Activated T-cell treated with anti-CD3 and anti-CD28 coated beads, Interleukin-2, amount 50 U/mL, for 72 hours (primary cell): ENCODE measurements at places on chromosomes 3 and 15. TPM values are rescaled to one million over a fixed set of nuclear protein-coding genes. Genes with fewer than 3 reads are reported as not detected.

DNA sequence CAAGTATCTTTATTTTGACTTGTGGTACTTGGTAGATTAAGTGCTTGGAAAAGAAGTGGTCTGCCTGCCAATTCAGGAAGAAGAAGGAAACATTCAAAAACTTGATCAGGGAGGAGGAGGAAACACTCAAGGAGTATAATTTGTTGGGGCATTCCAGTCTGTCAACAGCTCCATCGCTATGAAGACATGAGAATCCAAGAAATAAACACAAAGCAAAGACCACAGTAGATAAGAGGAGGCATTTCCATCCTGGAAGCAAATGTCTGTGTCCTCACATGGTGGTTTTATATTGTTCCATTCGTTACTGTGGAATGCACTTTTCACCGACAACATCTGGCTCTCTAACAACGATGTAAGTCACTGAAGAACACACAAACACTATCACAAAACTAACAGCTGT lies 176.1 kb upstream of the FRMD4B start:
- no peak for DNase-seq
- H3K4me3 ChIP-seq, result no peak overlapping the region
- no peaks in the 10 kb centered on the region for H3K4me1 ChIP-seq
- H3K36me3 ChIP-seq, result no peaks in the 10 kb centered on the region
- H3K27ac ChIP-seq, result no peak overlapping the region
- H3K27me3 ChIP-seq, result peaks cover 8% of the 10 kb centered on the region

Gene GANC
- total RNA-seq, result 27.3 TPM

GRCh38 chr3:53740956-53741355 lies 105.3 kb downstream of the CHDH start:
- no peaks in the 10 kb centered on the region for H3K36me3 ChIP-seq

- no peak overlapping the region for H3K27ac ChIP-seq
- no peaks in the 10 kb centered on the region for H3K36me3 ChIP-seq
- H3K4me1 ChIP-seq, result no peaks in the 10 kb centered on the region
- no peak overlapping the region for H3K4me3 ChIP-seq
- peaks cover 3% of the 10 kb centered on the region for H3K27me3 ChIP-seq
- no peak for DNase-seq
These were observed 344.8 kb downstream of the ERC2 start for GRCh38 chr3:56123487-56123886.

DNA sequence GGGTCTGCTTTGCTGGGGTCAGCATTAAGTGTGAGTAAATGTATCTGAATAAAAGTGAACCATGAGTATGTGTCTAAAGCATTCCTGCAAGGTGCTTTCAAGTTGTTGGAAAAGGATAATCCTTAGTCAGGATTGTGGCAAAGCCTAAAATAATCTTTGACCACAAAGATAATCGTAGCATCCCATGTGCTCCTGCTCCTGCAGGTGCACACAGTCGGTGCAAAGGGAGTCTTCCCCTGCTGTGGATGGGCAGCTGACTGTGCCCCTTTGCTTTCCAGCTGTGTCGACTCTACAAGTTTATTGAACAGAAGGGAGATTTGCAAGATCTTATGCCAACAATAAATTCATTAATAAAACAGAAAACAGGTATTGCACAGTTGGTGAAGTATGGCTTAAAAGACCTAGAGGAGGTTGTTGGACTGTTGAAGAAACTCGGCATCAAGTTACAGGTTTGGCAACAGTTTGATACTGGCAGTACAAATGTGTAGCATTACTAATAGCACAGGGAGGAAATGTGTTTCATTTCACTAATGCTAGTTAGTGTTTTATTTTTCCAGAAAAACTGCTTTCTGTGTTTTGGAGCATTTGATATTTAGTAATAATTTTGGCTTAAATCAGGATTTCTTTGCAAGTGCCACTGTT lies 22.6 kb downstream of the SRP14 start:
- peaks cover 29% of the 10 kb centered on the region for H3K36me3 ChIP-seq
- H3K4me1 ChIP-seq, result no peaks in the 10 kb centered on the region
- no peak overlapping the region for H3K4me3 ChIP-seq
- DNase-seq, result no peak
- H3K27ac ChIP-seq, result no peak overlapping the region
- H3K27me3 ChIP-seq, result no peaks in the 10 kb centered on the region

- H3K27me3 ChIP-seq, result no peaks in the 10 kb centered on the region
- no peak overlapping the region for H3K27ac ChIP-seq
- no peak for DNase-seq
- no peaks in the 10 kb centered on the region for H3K36me3 ChIP-seq
- H3K4me3 ChIP-seq, result no peak overlapping the region
These were observed 44.4 kb downstream of the IL1RAP start for GRCh38 chr3:190558316-190558715.

DNA sequence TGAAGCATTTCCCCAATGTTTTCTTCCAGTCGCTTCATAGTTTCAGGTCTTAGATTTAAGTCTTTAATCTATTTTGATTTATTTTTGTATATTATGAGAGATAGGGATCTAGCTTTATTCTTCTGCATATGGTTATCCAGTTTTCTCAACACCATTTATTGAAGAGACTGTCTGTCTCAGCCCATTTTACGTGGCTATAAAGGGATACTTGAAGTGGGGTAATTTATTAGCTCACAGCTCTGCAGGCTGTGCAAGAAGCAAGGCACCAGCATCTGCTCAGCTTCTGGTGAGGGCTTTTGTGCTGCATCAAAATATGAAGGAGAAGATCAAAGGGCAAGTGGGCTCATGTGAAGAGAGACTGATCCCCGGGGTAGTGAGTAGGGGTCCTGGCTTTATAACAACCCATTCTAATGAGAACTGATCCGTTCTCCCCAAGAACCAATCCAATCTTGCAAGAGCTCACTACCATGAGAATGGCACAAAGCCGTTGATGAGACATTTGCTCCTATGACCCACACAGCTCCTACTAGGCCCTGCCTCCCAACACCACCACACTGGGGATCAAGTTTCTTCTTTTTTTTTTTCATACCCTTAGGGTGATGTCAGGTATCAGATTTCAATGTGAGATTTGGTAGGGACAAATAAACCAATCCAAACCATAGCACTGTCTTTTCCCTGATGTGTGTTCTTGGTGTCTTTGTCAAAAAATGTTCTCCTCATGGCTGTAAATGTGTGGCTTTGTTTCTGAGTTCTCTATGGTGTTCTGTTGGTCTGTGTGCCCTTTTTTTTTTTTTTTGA lies 63.2 kb downstream of the IQGAP1 start:
- no peaks in the 10 kb centered on the region for H3K4me1 ChIP-seq
- H3K36me3 ChIP-seq, result peaks cover 8% of the 10 kb centered on the region
- H3K27me3 ChIP-seq, result no peaks in the 10 kb centered on the region
- no peak overlapping the region for H3K27ac ChIP-seq
- DNase-seq, result no peak

DNA sequence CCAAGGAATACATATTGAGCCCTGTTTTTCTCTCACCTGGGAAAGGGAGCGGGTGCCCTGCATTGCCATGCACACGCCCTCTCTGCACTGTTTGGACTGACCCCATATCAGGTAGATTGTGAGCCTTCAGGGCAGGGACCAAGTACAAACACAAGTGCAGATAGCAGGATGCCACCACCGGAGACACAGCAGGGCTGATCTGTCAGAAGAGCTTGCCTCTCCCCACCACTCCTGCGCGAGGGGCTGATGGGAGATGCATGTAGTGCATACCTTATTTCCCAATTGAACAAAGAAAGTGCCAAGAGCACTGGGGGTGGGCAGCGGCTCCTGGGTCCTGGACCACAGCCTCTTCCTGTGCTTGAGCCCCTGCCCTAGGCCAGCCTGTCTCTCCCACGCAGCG lies 9.0 kb upstream of the SLCO2A1 start:
- H3K4me3 ChIP-seq, result no peak overlapping the region
- H3K36me3 ChIP-seq, result no peaks in the 10 kb centered on the region
- no peaks in the 10 kb centered on the region for H3K4me1 ChIP-seq
- H3K27me3 ChIP-seq, result no peaks in the 10 kb centered on the region
- H3K27ac ChIP-seq, result no peak overlapping the region

DNA sequence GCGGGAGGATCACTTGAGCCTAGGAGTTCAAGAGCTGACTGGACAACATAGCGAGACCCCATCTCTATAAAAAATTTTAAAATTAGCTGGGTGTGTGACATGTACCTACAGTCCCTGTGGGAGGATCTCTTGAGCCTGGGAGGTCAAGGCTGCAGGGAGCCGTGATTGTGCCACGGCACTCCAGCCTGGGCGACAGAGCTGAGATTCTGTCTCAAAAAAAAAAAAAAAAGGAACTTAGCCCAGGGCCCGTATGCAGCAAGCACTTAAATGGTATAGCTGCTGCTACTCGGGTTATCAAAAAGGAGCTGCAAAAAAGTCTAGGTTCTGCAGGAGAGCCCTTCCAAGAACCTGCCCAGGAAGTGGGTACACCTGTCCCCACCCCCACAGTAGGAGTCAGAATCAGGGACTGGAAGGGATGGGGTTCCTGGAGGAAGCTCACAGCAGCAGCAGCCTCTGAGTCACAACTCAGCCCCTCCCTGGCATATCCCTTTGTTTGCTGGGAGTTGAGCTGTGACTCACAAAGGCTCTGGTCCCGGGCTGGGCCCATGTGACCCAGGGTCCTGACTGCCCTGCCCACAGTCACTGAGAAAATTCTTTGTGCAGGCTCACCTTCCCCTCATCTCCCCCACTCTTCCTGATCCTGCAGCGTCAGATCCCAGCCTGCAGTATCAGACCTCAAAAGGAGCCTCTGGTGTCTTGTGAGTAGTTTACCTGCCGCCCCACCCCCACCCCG lies at the start of gene SPATA12:
SPATA12 (plus strand) TSS at position 576 of the 733 bp plus-strand sequence. CDS start 13,031 bp downstream, outside the sequence.
- H3K27ac ChIP-seq, result no peak within 1 kb of the TSS
- no peak for DNase-seq
- no peak within 1 kb of the TSS for H3K4me3 ChIP-seq
- H3K36me3 ChIP-seq, result no peaks in the 10 kb centered on the region

GRCh38 chr3:119187266-119187665 lies 13.9 kb downstream of the UPK1B start:
- DNase-seq, result no peak
- no peak overlapping the region for H3K27ac ChIP-seq
- no peaks in the 10 kb centered on the region for H3K36me3 ChIP-seq
- no peaks in the 10 kb centered on the region for H3K27me3 ChIP-seq
- peaks cover 15% of the 10 kb centered on the region for H3K4me1 ChIP-seq

- H3K4me3 ChIP-seq, result no peak overlapping the region
- no peaks in the 10 kb centered on the region for H3K36me3 ChIP-seq
- H3K27me3 ChIP-seq, result no peaks in the 10 kb centered on the region
These were observed 11.8 kb downstream of the ANAPC13 start for GRCh38 chr3:134473868-134474546.

DNA sequence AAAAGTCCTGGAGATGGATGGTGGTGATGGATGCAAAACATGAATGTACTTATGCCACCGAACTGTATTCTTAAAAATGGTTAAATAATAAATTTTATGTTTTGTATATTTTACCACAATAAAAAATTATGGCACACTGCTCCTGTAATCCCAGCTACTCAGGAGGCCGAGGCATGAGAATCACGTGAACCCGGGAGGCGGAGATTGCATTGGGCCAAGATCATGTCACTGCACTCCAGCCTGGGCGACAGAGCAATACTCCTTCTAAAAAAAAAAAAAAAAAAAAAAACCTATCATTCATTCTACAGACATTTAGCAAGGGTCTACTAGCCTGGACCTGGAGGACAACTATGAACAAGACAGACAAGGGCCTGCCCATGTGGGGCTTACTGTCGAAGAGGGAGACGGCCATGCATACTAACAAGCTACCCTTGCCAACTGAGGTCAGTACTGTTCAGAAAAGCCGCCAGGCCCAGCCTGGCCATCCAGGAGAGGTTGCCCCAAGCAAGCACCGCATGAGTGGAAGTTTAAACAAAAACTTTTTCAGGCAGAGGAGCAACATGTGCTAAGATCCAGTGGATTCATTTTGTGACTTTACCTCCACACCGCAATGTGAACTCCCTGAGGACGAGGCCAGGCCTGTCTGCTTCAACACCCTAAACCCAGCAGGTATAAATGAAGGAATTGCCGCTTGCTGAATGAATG lies 2.8 kb upstream of the NEK4 start:
- H3K36me3 ChIP-seq, result no peaks in the 10 kb centered on the region
- peaks cover 21% of the 10 kb centered on the region for H3K4me1 ChIP-seq
- DNase-seq, result no peak
- no peak overlapping the region for H3K27ac ChIP-seq
- no peaks in the 10 kb centered on the region for H3K27me3 ChIP-seq

GRCh38 chr15:29377161-29377560 lies 107.5 kb upstream of the NSMCE3 start:
- no peaks in the 10 kb centered on the region for H3K36me3 ChIP-seq
- no peak overlapping the region for H3K4me3 ChIP-seq
- H3K4me1 ChIP-seq, result no peaks in the 10 kb centered on the region
- H3K27me3 ChIP-seq, result no peaks in the 10 kb centered on the region

Gene ZBTB47
- 0.55 TPM for total RNA-seq

Gene MCF2L2
- 7.6 TPM for total RNA-seq

DNA sequence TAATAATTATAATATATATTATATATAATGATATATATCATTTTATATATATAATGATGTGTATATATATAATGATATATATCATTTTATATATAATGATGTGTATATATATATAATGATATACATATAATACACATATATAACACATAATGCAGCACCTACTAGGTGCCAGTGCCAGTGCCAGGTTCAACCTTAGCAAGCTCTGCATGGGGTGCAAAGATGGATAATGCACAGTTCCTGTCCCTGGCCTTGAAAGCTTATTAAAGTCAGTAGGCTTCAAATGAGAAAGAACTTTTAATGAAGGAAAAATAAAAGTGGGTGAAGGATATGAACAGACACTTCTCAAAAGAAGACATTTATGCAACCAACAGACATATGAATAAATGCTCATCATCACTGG lies 192.7 kb upstream of the SLC2A2 start:
- peaks cover under 1% of the 10 kb centered on the region for H3K36me3 ChIP-seq
- no peak overlapping the region for H3K27ac ChIP-seq
- H3K4me3 ChIP-seq, result no peak overlapping the region
- no peaks in the 10 kb centered on the region for H3K27me3 ChIP-seq

GRCh38 chr3:55332176-55332575 lies 154.9 kb downstream of the WNT5A start:
- no peaks in the 10 kb centered on the region for H3K4me1 ChIP-seq
- no peaks in the 10 kb centered on the region for H3K27me3 ChIP-seq
- H3K4me3 ChIP-seq, result no peak overlapping the region
- no peak overlapping the region for H3K27ac ChIP-seq

Gene GASK1A
- not detected for total RNA-seq

- no peaks in the 10 kb centered on the region for H3K27me3 ChIP-seq
- no peak overlapping the region for H3K27ac ChIP-seq
- DNase-seq, result no peak
- peaks cover 27% of the 10 kb centered on the region for H3K4me1 ChIP-seq
- H3K4me3 ChIP-seq, result no peak overlapping the region
- no peaks in the 10 kb centered on the region for H3K36me3 ChIP-seq
These were observed 74.3 kb downstream of the HMG20A start for GRCh38 chr15:77494964-77495363.

Gene RASGRF1
- not detected for total RNA-seq

Gene CCR3
- not detected for total RNA-seq

GRCh38 chr3:38115645-38116427 lies 21.1 kb downstream of the ACAA1 start:
- H3K36me3 ChIP-seq, result no peaks in the 10 kb centered on the region
- no peak for DNase-seq
- no peak overlapping the region for H3K4me3 ChIP-seq

Gene SEC61A1
- total RNA-seq, result 188 TPM

Gene ISL2
- 0.83 TPM for total RNA-seq

Gene GPR160
- total RNA-seq, result 14.4 TPM

GRCh38 chr15:40582726-40583246 lies 11.3 kb upstream of the KNL1 start:
- DNase-seq, result no peak
- no peaks in the 10 kb centered on the region for H3K4me1 ChIP-seq
- peak overlapping the region; percentile 52 for H3K4me3 ChIP-seq
- no peak overlapping the region for H3K27ac ChIP-seq
- H3K27me3 ChIP-seq, result no peaks in the 10 kb centered on the region
- no peaks in the 10 kb centered on the region for H3K36me3 ChIP-seq

Gene CHRNA7
- total RNA-seq, result 0.46 TPM
